ENCODE measurements at places on chromosomes 1 and 21.
A peak's percentile ranks its signal among the peaks of the same experiment; 100 is the strongest.

- DNase-seq = peak; percentile 3
Measured at GRCh38 chr1:165598676-165599059, 32.4 kb upstream of the MGST3 start.

DNA sequence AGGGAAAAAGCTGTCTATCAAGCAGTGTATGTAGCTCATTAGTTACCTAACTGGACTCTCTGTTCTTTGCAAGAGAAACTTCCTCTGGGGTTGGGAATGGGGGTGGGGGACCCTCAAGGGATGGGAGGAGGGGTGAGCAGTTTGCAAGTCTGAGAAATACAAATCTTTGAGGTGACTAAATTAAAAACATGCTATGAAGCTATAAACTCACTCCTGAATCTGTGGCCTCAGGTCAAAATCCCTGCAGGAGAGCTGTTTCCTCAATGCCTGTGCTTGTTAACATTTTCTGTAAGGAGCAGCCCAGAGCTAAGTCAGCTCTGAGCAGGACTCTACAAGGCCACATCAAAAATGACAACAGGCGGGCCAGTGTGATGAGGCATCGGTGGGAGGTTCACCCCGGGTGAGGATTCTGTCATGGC, 32.8 kb upstream of the PTPRC start:
- DNase-seq = peak; percentile 18

DNA sequence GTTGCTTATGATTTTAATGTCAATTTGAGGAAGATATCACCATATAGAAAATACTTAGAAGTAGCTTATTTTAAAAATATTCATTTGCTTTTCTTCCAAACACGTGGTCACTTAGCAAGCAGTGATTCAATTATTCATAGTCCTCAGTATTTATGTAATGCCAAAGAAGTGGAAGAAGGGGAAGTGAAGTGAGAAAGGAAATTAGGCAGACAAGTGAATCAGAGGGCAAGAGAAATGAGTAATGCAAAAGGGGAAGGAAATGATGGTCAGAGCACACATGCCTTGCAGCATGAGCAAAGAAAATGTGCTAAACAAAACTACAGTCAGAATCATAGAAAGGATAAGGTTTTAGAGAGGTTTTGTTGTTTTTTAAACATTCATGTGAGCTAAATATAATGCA, 31.8 kb downstream of the SDCCAG8 start:
- peak; percentile 96 for DNase-seq

DNA sequence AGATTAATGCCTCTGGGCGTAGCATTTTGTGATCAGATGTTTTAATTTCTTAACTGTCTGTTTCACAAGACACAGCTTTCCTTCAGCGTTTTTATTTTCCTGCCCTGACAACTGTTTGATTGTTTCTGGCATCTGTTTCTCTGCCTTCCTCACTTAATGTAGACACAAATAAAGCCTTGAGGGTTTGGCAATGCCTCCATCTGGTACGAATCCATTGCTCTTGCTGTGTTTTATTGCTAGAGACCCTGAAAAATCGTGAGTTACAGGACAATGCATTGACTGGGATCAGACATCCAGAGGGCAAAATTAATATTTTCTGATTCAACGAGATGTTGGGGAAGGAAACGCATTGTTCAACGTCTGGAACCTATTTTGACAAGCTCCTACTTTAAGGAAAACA, 363.5 kb downstream of the MRPL39 start:
- no peak for DNase-seq

DNA sequence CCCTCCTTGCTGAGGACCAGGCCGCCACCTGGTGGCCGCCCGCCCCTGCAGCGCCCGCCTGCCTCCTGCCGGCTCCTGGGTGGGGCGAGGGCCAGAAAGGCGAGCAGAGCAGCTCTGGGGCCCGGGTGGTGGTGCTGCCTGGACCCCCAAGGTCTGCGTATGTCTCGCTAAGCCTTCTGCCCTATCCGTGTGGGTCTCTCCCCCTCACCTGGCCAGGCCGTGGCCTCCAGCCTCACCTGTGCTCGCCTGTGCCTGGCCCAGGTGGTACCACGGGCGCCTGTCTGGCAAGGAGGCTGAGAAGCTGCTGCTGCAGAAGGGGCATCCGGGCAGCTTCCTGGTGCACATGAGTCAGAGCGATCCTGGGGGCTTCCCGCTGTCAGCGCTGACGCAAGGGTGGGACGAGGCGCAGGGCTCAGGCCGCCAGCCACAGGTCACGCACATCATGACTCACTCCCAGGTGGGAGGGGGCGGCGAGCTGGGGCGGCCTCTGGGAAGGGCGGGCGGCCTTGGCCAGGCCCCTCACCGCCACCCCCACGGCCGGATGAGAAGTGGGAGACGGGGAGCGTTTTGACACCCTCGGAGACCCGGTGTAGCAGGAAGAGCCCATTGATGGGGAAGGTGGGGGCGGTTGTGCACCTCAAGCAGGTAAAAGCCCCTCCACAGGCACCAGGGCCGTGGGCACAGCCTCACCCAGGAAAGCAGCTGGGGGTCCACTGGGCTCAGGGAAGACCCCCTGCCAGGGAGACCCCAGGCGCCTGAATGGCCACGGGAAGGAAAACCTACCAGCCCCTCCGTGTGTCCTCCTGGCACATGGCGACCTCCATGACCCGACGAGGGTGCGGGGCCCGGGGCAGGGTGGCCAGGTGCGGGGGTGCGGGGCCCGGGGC, 9.9 kb downstream of the RNF223 start:
- peak; percentile 87 for DNase-seq

DNA sequence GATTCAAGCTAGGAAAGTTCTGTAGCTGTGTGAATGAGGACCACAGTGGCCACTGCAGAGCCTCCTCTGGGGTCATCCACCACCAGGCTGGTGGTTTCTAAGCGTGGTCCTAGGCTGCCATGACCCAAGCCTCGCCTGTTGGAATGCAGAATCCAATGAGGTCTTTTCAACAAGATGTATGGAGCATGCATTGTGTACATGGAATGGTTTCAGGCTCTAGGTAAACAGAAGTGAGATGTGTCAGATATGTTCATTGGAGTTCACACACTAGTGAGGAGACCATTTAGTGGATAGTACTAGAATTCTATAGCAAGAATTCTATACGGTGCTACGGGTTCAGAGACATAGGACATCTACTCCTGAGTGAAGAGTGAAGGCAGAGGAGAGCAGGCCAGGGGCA, 10.7 kb downstream of the RNU5D-1 start:
- no peak for DNase-seq

DNA sequence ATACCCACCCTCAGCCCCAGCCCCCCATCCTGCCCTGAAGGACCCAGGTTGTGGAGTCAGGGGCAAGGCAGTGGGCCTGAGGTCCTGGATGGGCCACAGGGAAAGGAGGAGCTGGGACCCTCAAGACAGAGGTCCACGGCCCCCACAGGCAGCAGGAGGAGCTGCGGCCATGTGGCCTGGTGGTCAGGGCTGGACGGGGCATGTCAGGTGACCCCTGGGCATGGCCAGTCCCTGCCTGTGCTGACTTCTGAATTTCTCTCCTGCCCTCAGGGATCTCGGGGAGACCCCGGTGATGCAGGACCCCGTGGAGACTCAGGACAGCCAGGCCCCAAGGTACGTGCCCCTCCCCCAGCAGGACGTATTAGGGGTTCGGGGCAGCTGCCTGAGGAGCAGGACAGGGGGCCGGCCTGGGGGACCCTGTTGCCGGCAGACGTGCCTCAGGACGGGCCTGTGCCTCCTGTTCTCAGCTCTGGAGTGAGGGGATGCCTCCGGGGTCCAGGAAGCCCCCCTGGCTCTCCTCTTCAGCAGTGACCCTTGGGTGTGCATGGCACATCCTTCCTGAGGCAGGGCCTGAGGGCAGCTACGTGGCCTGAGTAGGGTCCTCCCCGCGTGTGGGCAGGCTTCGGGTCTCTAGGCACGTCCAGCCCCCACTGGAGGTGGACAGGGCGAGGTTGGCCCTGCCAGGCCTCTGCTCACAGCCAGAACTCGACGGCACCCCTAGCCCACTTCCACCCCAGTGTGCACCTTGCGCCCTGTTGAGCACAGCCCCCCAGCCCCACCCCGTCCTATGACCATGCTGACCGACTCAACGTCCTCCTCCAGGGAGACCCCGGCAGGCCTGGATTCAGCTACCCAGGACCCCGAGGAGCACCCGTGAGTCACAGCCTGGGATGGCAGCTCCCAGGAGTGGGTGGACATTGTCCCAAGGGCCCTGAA, 23.6 kb downstream of the COL6A2 start:
- DNase-seq = no peak

- no peak for DNase-seq
Measured at GRCh38 chr1:112516141-112516540, 7.4 kb downstream of the WNT2B start.

DNA sequence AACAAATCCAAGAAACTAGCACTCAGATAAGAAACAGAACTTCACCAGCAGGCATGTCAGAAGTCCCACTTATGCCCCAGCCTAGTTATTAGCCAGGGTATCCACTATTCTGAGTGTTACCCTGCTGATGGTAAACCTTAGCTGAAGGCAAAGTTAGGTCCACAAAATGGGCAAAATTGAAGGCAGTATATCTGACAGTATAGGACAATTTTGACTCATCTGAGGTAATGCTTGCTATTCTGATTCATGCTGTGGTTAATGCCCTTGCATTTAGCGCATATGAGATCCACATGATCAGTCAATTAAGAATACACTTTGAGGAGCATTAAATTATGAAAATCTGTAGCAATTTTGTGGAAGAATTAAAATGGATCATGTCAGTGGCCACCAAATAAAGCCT, 15.1 kb downstream of the IFI44 start:
- DNase-seq = no peak

DNA sequence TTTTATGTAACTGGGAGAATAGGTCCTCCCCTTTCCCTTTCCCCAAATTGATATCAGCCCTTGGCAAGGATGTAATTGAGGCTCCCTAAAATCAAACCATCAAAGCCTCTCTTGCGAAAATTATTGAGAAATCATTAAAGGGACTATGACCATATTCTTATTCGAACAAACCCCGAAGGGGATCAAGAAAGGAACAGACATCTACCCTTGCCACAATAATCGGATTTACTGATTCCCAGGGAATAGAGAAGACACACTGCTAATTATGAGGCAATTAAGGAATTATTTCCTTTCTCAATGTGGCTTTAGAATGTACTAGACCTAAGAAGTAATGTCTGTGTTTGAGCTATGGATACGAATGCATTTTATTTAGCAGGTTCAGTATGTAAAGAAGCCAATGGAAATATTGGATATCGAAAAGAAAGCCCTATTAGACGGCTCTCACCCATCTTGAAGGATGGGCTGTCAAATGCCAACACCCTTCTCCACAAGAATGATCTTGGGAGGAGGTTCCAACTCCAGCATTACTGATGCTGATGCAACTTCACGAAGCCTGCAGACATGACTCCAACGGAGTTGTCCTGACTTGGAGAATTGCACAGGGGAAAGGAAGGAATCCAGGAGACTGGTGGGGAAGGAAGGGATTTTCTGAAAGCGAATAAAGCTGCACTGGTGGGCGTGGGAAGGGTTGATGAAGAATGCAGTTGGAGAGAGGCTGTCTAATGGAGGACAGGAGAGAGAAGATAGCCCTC, 11.6 kb upstream of the PTPRF start:
- DNase-seq = no peak

- peak; percentile 54 for DNase-seq
Measured at GRCh38 chr1:9455487-9456234, 83.6 kb upstream of the SLC25A33 start.

- no peak for DNase-seq
Measured at GRCh38 chr1:200505257-200505656, 95.4 kb upstream of the ZNF281 start.

DNA sequence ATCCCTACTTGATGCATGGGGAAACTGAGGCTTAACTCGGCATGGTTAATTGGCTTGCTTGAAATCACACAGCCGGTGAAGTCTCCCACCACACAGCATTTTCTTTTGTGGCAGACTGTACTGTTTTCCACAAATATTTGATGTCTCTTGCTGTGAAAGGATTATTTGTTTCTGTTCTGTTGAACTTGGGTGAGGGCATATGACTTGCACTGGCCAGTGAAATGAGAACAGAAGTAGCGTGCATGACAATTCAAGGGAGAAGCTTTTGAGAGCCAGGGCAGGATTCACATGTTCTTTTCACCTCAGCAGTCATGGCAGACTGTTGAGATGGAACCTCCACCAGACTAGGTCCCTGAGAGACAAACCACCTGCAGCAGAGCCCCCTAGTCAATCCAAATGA, 11.7 kb upstream of the AK2 start:
- DNase-seq = no peak

DNA sequence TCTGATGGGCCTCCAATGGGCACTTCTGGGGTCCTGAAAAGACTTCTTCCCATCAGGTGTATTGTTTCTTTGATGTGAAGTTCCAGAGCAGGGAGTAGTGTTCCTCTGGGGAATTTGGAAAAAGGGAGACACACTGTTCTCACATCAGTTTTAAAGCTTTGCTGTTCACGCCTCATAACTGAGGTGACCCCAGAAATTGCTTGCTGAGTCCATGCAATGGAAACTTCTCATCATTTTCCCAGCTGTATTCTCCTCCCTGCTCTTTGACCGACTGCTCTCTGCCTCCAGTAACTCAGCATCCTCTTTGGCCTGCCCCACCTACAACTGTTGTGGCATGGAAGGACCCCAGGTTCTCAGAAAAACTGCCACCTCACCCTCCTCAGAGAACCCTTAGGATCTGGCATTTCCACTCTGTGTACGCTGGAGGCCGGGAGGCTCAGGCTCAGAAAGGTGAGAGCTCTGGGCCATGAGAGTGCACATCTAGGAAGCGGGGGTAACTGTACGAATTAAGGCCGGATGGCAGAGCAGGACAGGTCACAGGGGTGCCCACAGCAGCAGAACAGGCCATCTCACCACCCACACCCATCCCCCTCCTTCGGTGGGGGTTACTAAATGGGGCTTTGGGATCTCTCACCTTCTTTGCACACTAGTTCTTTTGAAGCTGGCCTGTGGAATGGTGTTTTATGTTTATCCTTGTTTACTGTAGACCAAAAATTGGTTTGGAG, 51.2 kb downstream of the STX6 start:
- no peak for DNase-seq

GRCh38 chr21:20443558-20444155, 554.6 kb upstream of the NCAM2 start:
- no peak for DNase-seq

- DNase-seq = no peak
Measured at GRCh38 chr1:10713614-10714013, 82.8 kb downstream of the CASZ1 start.

DNA sequence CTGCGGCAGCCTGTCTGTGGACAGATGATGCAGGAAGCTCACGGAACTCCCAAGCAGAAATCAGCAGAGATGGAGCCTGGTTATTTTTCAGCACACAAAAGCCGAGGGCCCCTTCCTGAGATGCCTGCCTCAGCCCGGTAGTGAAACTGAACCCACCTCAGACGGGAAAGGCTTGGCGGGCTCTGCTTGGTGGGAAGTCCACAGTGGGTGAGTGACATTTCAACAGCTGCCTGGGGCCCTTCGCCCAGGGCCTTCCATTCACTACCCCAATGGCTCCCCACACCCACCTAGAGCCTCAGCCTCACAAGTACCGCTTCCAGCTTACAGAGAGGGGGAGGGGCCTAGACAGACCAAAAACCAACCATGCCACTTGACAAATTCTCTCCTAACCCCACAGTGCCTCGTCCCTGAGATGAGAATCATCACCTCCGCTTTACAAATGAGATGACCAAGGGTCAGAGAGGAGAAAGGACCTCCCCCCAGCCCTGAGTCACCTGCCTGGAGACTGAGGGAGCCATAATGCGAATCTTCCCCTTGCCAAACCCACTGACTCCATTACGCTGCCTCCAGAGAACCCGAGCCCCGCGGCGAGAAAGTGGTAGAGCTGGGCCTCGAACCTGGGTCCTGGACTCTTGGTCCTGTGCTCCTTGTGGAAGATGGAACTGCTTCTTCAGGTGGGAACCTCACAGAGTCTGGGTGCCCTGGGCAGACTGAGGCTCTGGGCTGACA, 3.4 kb upstream of the ECE1 start:
- DNase-seq = no peak

- peak; percentile 41 for DNase-seq
Measured at GRCh38 chr1:155909894-155910293, 1.3 kb downstream of the RIT1 start.

GRCh38 chr1:152870831-152871730, 7.0 kb upstream of the SMCP start:
- DNase-seq = peak; percentile 10

All from fibroblast of lung (primary cell).